ENCODE measurements at places on chromosomes 12 and 14. TPM values are rescaled to one million over a fixed set of nuclear protein-coding genes. Genes with fewer than 3 reads are reported as not detected.

The RIMBP2 gene
- 0.18 TPM for total RNA-seq

The WDHD1 gene
- 8.7 TPM for total RNA-seq

The FOXN4 gene
- total RNA-seq = not detected

The GALNT9 gene
- total RNA-seq = 0.14 TPM

The TDRD9 gene
- total RNA-seq = 0.37 TPM

The SLC25A47 gene
- total RNA-seq = not detected

The CAPZA3 gene
- 0.14 TPM for total RNA-seq

The CD163 gene
- not detected for total RNA-seq

The MOK gene
- 8.5 TPM for total RNA-seq

The NDUFA12 gene
- 95.3 TPM for total RNA-seq

The CLEC4D gene
- not detected for total RNA-seq

The ATL1 gene
- 7.0 TPM for total RNA-seq

The TAS2R7 gene
- not detected for total RNA-seq

The SPPL3 gene
- total RNA-seq = 5.5 TPM

The KRT73 gene
- not detected for total RNA-seq

The LRP1-AS gene
- not detected for total RNA-seq

The C14orf39 gene
- total RNA-seq = not detected

The CMKLR1 gene
- total RNA-seq = 0.14 TPM

The SMCO2 gene
- 0.14 TPM for total RNA-seq

The SLC6A15 gene
- total RNA-seq = 17.6 TPM

The IL31 gene
- total RNA-seq = not detected

The TCL1A gene
- not detected for total RNA-seq

The COX6A1 gene
- total RNA-seq = 623 TPM
